ENCODE measurements at places on chromosomes 13 and 19.

GRCh38 chr13:39766464-39767158 is 111.1 kb downstream of the COG6 start:
- DNase-seq: no peak

DNA sequence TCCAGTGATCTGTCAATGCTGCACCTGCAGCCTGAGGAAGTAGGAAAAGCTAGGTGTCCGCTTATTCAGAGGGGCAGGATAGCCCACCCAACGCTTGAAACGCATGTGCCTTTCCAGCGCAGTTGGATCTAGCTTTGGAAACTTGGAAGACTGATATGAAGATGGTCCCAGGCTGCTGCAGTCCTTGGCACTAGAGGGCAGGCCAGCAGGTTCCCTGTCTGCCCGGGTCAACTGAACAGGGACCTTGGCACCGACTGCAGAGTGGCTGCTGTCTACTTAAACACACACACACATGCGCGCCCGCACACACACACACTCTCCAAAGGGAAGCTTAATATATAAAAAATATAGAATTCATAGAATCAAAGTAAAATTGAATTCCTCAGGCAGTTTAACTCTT is 100.0 kb downstream of the TSHZ3 start:
- DNase-seq: no peak

- no peak for DNase-seq
Measured at GRCh38 chr19:57192993-57193392, 1.7 kb downstream of the ZNF264 start.

DNA sequence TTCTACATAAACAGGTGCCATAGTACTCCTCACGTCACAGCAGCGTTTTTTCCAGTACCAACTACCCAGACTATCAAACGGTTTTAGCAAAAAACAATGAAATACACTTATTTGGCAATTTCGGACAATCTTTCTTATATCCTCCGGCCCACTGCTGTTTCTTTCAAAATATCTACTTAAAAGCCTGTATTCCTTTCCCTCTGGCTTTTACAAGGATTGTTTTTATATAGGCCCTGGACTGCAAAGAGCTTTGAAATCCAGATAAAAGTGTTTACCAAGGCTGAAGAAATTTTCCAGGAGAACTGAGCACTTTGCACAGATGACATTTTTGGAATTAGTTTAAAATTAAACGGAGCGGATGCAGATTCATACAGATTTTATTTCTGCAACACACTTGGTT is 255.9 kb upstream of the STARD13 start:
- DNase-seq: no peak

- DNase-seq: no peak
Measured at GRCh38 chr13:78247362-78247761, 328.7 kb upstream of the EDNRB start.
